ENCODE measurements at places on chromosomes 1 and 21. TPM values are rescaled to one million over a fixed set of nuclear protein-coding genes. Genes with fewer than 3 reads are reported as not detected.

GRCh38 chr1:110136911-110137310 lies 13.4 kb upstream of the SLC6A17 start:
- DNase-seq = peak; percentile 54

- DNase-seq = no peak
Measured at GRCh38 chr1:77768006-77768405, 8.4 kb upstream of the USP33 start.

DNA sequence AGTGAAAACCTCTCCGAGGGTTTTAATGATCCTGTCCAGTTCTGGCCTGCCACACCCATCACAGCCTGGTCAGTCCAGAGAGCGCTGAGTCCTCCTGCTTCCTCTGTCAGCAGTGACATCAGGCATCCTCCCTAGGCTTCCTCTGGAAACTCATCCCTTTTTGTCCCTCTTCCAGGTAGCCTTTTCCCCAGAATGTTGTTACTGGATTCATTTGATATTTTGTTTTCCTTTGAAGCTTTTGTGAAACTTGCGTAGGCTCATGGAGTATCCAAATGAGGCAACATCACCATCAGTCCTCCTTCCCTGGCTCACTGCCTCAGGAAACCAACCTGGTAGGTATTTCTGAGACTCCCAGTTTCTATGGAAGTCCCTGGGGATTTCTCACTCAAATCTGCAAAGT lies 27.0 kb upstream of the IGSF3 start:
- DNase-seq = no peak

DNA sequence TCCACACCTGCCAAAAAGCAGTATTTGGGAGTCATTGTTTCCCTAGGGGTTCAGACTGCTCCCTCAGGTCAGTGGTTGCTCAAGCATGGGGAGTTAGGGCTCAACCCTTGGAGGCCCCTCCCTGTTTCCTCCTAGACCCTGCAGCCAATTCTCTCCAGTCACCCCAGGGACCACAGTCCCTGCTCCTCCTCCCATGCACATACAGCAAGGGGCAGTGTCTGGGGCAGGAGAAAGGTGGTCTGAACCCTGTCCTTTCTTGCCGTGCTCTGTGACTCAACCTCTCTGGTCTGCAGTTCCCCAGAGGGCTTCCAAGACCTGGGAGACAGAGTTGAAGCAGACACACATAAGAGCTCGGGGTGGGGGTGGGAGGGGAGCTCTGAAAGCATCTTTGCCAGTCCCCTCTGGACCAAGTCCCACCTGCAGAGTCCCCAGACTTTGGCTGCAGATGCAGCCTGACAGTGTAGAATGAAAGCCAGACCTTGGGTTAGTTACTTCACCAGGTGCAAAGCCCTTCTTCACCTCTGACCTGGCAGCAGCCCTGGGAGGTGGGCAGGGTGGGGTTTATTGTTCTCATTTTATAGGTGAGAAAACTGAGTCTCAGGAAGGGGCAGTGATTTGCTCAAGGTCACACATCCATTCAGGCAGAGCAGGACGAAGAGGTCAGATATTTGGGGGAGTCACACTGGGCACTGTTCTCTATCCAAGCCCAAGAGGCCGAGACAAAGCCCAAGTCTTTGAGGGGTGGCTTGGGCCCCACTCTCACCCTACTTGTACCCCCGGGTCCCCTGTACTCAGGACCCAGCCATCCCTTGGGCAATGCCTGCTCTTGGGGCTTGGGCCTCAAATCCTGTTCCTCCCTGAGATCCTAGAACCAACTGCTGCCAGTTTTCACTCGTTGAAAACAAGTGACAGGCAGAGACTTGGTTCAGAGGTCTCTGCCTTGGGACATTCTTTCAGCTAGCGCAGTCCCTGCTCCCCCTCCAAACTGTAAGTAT lies 748 bp downstream of the PDZK1IP1 start:
- DNase-seq = no peak

The KANK4 gene
- 0.25 TPM for total RNA-seq

The ZFP69 gene
- 1.9 TPM for total RNA-seq

DNA sequence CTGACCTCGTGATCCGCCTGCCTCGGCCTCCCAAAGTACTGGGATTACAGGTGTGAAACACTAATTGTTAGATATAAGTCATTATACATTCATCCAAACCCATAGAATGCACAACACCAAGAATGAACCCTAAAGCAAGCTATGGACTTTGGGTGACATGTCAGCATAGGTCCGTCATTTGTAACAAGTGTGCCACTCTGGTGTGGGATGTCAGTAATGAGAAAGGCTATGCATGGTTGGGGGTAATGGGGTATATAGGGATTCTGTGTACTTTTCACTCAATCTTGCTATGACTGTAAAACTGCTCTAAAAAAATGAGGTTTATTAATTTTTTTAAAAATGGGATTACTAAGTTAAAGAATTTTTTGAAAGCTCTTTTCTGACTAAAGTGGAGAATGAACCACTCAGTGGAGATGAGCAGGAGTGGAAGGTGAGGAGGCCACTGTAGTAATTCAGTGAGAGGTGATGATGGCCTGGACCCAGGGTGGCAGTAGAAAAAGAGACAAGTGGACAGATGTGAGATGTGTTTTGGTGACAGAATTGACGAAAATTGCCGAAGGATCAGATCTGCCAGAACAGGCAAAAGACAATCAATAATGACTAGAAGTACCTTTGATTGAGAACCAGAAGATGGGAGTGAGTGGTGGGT lies 21.3 kb upstream of the S1PR1 start:
- DNase-seq = no peak
